ENCODE measurements at places on chromosomes 12 and 14.
A peak's percentile ranks its signal among the peaks of the same experiment; 100 is the strongest.

DNA sequence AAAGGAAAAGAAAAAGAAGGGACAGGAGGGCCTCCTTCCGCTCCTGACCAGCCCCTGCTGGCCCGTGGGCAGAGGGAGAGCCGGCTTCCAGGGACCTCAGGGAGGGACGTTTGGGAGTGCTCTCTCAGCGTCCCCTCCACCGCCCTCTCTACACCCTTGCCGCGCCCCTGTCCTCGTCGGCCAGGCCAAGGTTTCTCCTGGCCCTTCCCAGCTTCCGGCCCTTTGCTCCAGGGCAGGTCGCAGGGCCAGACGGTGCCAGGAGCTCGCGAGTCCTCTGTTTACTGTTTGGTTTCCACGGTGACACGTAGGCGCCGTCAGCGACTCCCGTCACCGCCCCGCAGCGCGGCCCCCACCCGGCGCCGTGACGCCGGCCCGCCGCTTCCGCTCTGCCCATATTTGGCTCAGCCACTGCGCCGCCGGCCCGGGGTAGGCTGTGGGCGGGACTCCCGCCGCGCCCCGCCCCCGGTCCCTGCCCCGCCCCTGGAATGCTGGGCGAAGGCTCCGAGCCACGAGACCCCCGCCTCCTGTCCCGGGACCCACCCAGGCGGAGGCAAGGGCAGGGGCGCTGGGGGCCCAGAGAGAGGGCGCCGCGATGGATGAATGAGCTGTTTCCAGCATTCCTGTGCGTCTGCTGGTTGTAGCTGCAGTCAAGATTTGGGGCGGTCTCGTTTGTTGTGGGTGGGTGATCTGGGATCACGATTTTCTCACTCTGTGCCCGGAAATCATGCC lies 15.5 kb downstream of the FOS start:
- peak; percentile 99 for DNase-seq

- DNase-seq = no peak
Measured at GRCh38 chr14:102666635-102667034, 74.2 kb downstream of the RCOR1 start.

- no peak for DNase-seq
Measured at GRCh38 chr12:7073946-7074345, 13.4 kb downstream of the C1S start.

DNA sequence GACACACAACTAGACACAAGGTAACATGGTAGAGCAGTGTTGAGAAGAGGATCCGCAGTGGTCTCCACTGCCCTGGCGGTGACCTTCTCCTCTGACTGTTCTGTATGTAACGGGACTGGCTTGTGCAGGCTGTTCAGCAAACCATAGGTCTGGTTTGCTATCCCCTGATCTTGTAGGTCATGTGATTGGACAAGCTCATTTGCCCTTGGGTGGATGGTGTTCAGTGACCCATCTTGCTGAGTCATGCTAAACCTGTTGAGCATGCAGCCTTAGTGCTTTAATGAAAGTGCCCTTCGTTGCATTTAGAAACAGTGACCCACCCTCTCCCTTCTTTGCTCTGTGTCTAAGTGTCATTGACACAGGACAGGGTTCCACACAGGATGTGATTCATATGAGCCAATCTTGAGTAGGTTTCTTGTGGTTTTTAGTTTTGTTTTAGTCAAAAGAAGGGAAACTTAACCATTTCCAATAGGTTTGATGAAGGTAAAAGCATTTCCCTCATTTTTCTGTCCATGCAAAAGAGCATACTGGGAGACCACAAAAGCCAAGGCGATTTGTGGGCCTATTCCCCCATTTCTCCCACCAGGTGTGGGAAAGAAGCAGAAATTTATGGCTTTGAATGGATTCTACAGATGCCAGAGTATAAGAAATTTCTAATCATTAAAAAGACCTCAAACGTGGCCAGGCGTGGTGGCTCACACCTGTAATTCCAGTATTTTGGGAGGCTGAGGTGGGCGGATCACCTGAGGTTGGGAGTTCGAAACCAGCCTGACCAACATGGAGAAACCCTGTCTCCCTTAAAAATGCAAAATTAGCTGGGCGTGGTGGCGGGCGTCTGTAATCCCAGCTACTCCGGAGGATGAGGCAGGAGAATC lies 32.6 kb upstream of the HIF1A start:
- no peak for DNase-seq

DNA sequence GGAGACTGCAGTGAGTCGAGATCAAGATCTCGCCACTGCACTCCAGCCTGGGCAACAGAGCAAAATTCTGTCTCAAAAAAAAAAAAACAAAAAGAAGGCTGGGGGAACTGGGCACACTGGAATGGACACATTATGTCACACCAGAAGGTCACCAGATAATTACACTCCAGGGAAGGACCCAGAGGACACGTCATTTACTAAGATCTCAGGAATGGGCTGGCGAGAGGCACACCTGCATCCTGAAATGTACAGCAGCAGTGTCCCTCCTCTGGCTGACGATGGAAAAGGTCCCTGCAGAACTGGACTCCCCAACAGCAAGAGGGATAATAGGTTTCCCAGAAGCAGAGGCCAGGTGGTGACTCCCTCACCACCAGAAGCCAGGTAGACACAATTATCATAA lies 243.5 kb downstream of the BCL11B start:
- no peak for DNase-seq

DNA sequence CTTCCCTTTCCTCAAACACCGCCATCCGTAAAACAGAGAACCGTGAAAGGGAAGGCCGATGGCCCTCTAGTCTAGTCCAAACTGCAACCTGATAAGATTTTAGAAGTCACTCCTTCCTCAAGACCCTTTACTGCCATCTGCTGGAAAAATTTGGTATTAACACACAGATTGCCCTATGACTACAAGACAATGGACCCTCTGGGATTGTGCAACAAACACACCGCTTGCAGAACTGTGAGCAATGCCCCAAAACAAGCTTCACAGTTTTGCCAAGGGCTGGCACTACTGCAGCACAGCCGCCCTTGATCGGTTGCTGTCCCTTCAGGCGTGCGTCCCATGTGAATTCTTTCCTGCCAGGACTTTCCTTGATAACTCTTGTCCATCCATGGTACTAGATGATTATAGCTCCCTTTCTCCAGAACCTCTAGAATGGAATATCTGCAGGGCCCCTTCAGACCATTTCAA lies 23.1 kb downstream of the LLPH start:
- DNase-seq = peak; percentile 58

DNA sequence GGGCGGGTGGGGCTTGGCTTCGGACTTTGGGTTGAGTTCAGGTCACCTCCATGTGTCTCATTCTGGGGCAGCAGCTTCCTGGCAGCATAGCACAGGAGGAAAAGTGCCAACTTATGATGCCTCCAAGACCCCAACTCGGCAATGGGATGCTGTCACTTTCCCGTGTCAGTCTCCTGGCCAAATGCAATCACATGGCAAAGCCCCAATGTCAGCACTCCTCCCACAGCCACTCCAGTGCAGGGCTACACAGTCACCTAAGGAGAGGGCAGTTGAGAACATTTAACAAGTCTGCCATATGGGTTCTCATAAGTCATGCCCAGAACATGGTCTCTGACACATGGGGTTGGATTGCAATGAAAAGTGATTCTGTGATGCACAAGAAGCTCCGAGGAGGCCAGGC lies 26.7 kb downstream of the ELK3 start:
- DNase-seq = peak; percentile 40

DNA sequence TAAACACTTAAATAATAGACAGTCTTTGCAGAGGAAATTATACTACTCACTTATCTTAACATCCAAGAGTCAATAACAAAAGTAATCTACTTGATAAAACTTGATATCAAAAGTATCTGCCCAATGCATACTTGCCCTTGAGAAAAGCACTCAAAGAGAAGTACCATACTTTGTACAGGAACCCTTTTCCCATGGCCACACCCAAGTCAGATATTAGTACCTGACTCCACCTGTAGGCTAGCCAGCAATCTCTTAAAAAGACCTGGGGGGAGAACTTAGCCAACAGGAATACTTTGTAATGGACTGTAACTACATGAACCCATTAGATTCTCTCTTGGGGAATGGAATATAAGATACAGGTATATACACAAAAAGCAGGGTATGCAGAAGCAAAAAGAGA lies 99.6 kb upstream of the HECTD1 start:
- DNase-seq = no peak

GRCh38 chr12:636632-637031 lies 26.6 kb downstream of the NINJ2 start:
- no peak for DNase-seq

DNA sequence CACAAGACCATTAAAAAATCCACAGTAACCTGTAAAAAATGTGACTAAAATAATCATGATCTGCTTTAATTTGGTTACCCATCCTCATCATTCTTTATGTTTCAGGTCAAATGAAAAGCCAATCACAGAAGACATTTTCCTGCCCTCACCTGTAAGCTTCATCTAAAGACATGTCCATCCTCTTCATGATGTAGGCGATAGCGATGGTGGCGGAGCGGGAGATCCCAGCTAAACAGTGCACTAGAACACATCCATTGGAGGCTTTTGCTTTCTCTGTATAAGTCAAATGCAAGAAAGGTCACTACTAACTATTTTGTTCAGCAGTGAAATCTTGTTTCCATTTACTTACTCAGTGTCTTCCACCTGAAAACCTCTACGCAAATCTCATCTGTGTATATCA lies 82.6 kb downstream of the DUSP16 start:
- no peak for DNase-seq

DNA sequence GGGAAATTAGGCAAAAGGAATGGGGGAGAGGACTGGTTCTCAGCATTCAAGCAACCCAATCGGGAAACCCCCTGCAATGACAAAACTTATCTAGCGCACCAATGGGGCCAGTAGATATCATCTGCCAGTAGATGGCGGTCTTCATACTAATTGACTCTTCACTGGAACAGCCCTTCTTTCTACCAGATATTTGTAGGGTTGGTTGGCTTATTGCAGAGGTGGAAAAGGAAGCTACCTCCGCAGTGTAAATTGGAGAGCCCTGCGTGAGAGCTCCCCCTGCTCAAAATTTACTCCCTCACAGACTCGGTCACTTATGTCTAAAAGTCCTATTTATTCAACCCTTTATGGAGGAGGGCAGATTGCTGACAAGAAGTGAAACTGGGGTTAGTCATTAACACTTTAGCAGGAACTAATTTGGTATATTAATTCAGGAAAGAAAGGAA lies 166.1 kb upstream of the CCND2 start:
- peak; percentile 66 for DNase-seq

GRCh38 chr14:104872469-104873341 lies 7.6 kb downstream of the CEP170B start:
- peak; percentile 65 for DNase-seq

DNA sequence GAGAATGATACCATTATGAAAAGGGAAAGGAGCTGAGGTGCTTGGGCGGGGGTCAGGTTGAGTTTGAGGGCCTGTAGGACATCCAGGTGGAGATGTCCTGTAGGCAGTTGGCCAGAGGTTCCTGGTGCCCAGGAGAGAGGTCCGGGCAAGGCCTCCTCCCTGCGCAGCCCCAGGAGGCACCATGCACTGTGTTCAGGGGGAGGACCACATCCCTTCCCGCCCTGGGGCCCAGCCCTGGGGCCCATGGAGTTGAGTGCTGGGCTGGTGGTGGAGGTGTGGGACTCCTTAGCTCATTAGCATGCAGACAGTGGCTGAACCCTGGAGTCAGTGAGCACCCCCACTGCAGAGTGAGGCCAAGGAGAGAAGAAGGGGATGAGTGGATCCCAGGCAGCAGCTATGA lies 5.7 kb upstream of the FAIM2 start:
- DNase-seq = no peak

DNA sequence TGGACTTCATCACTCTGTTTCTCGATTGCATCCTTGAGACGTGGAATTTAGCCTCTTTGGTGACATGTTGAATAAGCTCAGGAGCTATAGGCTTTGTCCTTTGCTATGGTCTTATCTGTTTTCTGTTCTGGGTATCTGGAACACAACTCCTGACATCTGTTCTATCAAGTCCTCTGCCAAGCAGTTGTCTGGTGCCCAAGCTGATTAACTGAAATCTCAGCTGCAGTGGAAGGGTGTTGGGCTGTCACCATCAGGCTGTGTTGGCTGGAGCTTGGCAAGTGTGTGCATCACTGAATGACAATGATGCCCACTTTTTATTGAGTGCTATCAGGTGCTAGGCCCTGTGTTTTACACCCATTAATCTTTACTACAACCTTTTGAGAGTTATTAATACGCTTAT lies 77.8 kb downstream of the SMOC1 start:
- DNase-seq = no peak

DNA sequence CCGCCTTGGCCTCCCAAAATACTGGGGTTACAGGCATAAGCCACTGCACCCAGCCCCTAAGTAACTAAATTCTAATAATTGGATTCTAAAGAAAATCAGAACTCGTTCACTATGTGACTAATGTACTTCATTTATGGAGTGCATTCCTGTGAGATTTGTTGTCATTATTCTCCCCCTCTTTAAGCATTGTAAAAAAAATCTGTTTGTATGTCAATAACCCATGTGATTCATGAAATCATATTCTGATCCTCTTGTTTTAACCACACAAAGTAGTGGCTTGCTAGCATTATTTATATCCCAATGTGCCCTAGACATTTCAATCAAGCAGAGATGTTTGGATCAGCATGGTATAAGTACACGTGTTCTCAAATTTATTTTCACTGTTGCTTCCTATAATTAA lies 78.2 kb upstream of the OSBPL8 start:
- DNase-seq = no peak

DNA sequence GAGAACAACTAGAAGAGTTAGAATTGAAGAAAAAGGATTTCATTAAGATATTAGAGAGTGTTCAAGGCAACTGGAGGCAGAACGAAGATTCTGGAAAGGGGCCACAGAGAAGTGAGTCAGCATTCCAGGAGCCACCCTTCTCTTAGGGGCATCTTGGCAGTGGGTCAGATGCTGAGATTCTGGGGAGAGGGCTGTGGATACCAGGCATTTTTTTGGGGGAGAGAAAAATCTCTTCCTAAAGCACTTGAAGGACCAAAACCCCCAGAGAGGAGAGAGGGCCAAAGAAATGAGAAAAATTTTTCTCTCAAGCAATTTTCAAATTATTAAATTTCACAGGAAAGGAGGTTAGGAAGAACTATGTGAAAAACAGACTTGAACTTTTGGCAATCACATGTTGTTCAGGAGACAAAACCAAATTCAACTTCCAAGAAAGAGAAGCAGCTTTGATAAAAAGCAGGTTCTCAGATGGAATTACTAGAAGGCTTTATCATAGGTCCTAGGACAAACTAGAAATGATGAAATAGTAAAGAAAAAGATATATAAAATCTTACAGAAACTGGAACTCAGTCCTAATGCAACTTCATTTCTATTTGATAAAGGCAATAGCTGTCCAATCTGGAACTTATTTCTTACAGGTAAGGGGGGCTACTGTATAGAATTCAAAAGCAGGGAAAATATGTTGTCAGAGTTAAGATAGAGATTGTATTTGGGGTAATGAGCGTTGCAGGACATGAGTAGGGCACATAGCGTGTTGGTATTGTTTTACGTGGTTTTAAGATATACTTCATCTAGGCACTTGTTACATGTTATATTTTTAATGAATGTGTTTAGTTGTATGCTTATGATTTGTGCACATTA lies 1.1 kb upstream of the CLEC2D start:
- DNase-seq = no peak

DNA sequence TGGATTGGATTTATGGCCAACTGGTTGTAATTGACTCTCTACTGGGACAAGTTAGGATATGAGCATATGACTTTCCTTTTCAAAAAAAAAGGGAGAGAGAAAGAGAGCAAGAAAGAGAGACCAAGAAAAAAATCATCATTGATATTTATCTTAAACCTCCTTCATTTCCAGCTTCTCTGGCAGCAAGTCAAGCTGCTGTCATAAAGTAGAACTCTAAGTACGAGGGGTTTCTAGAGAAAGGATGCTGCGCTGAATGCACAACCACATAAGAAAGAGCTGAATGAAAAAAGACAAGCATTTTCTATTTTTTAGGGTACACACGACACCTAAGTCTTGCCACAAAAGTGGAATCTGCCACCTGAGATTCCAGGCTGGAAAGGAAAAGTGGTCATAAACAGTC lies 182.6 kb downstream of the SLC25A21 start:
- no peak for DNase-seq

GRCh38 chr12:56221232-56221756 lies 428 bp downstream of the RNF41 start:
- DNase-seq = peak; percentile 85
